NCI-H1092 (cell line): ENCODE measurements at places on chromosomes 12 and 14.

DNA sequence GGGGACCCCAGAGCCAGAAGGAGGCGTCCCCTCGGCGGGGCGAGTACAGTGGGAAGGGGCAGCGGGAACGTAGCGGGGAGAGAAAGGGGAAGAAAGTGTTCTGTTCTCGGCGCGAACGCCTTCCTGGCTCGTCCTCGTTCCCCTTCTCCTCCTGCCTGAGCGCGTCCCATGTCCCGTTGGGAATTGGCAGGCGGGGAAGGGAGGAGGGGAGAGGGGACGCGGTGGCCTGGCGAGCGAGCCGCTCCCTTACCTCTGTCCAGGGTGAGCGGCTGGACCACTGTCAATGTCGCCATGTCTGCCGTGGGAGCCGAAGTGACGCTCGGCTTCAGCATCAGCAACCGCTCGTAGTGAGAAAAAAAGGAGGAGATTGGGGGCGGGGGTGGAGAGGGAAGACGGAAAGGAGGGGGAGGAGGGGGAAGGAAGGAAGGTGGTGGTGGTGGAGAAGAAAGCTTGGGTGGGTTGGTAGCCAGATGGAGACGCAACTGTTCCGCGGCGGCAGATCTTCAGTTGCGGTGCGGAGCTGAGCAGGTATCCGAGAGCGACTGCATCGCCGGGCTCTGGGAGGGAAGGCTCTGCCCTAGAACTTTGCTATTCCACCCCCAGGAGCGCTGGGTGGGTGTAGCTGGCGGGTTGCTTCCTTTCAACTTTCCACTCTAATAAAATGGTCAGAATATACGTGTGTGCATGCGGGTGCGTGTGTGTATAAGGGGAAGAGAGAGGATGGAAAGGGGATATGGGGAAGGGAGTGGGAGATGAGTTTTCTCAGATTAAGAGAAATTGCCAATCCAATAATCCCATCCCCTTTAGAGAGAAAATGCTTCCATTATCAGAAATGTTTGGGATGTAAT, at the start of gene LIN7A:
Gene LIN7A (minus strand): TSS at position 544 of the 848 bp plus-strand sequence. CDS start 212 bp downstream, at position 332.
- DNase-seq: peak; percentile 53

GRCh38 chr12:84361651-84362551, 550.7 kb downstream of the SLC6A15 start:
- no peak for DNase-seq

- no peak for DNase-seq
Observed at GRCh38 chr14:101717663-101718490, 43.6 kb upstream of the PPP2R5C start.

DNA sequence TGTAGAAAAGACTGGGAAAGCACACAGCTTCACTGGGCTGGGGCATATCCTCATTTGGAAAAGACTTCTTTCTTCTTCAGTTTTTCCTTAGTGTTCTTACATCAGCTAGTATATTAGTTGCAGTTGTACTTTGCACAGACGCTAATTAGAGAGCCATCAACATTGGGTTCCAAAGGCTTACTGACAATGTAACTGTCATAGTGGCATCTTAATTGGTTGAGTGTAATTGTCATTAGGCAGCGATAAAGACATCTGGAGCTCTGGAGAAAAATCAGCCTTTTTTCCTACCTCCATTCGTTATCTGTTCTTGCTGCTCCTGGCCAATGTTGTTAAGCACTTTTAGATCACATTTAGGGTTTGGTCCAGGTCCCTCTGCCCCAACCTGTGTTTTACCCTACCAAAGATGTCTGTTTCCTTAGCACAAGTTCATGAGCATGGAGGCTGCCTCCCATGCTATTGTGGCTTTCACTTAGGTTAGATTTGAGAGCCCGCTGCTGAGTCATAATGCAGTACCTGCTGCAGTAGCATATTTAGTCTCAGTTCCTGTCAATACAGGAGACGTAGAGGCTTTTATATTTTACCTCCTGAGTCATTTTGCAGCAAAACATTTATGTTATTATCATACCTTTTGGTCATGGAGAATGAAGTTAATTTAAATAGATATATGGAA, 49.2 kb downstream of the FBXW8 start:
- DNase-seq: no peak

- no peak for DNase-seq
Observed at GRCh38 chr14:68598621-68599447, 194.0 kb downstream of the ZFP36L1 start.

DNA sequence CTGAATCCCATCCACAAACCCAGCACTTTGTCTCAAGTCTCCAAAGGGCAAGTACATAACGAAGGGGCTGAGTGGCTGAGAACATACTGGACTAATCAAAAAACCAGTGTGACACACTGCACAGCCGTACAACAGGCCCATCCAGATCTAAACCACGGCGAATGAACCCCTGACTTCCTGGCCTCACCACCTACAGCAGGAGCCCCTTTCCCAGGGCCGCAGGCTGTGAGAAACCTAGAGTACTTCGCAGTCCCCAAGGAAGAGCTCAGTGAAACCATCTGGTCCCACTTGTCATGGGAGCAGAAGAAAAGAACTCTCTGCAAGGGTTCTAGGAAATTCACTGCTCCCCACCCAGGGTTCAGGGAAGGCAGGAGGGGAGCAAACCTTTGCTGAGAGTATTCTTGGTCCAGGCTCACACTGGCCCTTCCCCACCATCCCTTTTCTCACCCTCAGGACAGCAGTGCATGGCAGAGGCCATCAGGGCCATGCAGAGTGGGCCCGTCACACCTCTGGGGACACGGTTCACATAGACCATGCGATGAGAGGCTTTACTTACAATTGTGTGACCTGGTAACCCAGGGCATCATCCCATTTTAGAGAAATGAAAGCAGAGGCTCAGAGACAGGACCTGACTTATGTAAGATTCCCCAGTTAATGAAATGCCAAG, 192.8 kb downstream of the BCL11B start:
- no peak for DNase-seq

DNA sequence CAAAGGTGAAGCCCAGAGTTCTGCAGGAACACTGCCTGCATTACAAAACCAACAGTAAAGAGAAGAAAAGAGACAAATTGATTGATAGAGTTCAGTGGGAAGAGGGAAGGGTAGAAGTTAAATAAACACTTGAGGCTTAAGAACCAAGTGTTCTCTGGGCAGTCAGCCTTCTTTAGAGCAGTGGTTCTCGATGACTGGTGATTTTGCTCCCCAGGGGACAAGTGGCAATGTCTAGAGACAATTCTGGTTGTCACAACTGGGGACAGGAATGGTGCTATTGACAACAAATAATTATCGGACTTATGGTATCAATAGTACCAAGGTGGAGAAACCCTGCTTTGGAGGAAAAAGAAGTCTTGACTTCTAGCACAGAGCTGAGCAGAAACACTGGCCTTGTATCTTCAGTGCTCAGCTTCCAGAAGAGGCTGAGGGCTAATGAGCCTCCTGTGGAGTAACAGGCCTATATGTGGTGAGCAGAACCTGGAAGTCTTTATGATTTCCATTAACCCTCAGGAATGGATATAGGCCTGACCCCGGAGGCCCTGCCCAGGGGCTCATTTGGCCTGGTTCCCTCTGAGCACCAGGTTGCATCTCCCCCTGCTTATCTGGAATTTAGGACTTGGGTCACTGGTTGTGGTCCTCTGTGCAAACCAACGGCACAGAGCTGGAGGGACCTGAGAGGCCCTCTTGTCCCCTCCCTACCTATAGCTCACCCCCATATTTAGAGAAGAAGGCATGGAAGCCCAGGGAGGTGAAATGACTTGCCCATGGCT, 204.6 kb upstream of the PWP1 start:
- no peak for DNase-seq

GRCh38 chr12:62898526-62898925, 36.4 kb downstream of the PPM1H start:
- DNase-seq: no peak

GRCh38 chr14:26427097-26427496, 170.7 kb downstream of the NOVA1 start:
- DNase-seq: no peak

DNA sequence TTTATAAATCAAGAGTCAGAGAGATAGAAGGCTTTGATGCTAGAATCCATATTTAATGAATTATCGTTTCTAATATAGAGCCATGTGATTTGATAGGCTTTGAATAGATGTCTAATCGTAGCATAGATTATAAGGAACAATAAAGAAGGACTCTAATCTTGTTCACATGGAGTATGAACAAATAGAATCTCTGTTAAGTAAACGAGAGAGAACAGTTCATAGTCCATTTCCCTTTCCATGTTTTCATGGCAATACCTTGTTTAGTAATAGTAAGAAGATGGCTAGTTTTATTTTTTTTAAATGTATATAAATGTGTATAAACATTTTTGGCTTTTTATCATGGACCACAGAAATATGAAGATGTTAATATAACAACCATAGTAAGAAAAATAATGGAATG, 32.3 kb upstream of the RAD51AP1 start:
- no peak for DNase-seq

GRCh38 chr12:71973687-71974086, 35.0 kb downstream of the TPH2 start:
- DNase-seq: no peak

DNA sequence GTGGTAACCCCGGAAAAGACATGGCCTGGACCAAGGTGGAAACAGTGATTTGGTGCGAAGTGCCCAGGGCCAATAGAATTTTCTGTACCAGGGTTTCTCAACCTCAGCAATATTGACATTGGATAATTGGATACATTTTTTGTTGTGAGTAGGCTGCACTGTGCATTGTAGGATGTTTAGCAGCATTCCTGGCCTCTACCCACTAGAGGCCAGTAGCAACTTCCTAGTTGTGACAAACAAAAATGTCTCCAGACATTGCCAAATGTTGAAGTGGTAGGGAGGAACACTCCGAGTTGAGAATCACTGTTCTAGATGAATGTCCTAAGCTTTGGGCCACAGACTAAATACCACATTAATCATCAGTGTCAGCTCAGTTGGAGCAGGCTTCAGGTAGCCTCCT, 6.2 kb upstream of the CGRRF1 start:
- DNase-seq: no peak

DNA sequence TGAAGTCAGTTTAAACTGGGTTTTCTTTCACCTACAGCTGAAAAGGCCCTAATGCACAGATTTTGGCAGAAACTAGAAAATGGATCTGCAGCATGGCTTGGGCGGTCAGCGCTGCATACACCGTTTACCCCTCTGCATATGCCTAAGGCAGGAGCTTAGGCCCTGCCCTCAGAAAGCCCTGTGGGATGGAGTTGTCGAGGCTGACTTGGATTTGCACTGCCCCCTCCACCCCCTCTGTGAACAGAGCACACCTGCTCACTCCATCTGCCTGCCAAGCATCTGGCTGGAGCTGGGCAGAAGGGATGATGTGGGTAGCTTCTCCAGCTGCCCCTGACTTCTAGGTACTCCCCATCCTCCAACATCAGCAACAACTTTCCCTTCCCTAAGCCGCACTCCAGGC, 41.9 kb downstream of the TTC7B start:
- no peak for DNase-seq

- no peak for DNase-seq
Observed at GRCh38 chr14:28746247-28746646, 20.3 kb upstream of the FOXG1 start.

DNA sequence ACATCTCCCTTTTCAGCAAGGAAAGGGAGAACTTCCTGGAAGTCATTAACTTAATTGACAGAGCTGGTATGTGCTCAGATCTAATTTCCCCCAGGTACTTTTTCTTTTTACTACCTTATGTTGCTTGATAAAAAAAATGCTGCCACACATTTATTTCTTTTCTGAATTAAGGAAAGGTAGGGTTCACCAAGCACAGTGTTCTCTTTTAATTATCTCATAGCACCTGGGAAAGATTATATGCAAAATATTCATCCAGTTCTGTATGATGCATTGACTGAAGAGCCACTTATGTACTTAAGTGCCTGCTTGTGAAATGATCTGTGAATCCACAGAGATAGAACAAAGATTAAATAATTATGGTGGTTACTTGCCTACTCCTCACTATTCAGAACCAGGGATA, 25.1 kb downstream of the KCNC2 start:
- DNase-seq: no peak

GRCh38 chr12:4392223-4392742, 12.8 kb upstream of the FGF23 start:
- DNase-seq: no peak

DNA sequence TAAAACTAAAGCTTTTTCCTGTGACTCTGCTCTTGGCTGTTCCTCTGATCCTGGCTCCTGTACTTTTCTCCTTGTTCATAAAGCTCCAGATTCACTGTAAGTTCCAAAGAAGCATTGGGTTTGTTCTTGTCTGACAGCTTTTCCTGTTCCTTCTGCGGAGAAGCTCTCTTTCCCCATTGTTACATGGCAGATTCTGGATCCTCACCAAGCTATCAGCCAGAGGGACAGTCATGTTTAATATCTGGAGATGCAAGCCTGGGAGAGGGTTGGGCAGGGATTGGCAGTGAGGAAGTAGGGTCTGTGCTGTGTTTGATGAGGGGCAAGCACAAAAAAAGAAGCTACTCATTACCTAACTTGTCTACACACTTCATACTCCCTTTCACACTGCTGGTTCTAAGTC, 107.9 kb downstream of the AKAP6 start:
- no peak for DNase-seq

DNA sequence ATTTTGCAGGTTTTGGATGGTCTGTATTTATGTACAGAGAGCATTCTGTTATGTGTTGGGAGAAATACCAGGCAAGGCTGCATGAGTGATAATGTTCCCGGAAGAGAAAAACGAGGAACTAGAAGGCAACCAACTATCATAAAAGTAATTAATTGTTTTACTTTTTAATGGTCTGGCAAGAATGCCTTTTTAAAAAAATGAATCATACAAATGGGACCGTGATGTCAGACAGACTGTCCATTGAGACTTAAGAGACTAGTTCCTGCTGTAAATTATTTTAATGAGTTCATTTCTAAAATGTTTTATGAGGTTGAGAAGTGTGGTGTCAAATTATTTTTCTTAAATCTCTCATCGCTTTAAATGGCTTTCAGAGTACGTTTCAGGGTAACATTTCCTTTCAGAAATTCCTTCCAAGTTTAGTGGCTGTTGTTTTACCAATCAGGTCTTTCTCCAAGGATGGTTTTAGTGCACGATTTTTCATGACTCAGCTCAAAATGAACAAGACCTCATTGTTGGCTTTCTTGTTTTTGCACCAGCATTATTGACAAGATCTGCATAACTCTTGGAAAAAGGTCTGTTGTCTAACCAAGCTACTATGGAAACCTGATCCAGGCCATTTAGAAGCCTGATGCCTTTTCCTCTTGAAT, 86.1 kb upstream of the ARHGAP5 start:
- no peak for DNase-seq

DNA sequence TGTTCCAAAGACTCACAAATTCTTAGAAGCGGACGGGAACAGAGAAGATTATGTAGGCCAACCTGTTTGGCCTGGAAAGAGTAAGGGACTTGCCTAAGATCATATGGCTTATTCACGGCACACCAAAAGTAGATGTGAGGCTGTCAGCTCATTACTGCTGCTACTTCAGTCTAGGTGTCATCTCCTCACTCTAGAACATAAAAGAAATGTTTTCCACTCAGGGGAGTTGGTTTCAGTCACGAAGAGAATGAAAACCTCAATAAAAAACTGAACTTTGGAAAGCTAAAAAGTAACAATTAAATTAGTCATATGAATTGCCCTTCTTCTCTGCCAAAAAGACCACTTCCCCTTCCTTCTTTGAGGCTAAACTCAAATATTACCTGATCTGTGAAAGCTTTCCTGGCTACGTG, 658 bp upstream of the CEP128 start:
- no peak for DNase-seq

- DNase-seq: no peak
Observed at GRCh38 chr12:68944296-68945076, 11.5 kb upstream of the CPM start.

GRCh38 chr14:59159169-59159568, 29.3 kb upstream of the DAAM1 start:
- DNase-seq: no peak

- DNase-seq: no peak
Observed at GRCh38 chr12:66493819-66494218, 185.1 kb downstream of the GRIP1 start.
